ENCODE measurements at places on chromosomes 7 and 10.

GRCh38 chr7:155984609-155985405, 172.5 kb upstream of the SHH start:
- DNase-seq, result no peak

GRCh38 chr10:16119445-16119844, 259.1 kb upstream of the MINDY3 start:
- no peak for DNase-seq

DNA sequence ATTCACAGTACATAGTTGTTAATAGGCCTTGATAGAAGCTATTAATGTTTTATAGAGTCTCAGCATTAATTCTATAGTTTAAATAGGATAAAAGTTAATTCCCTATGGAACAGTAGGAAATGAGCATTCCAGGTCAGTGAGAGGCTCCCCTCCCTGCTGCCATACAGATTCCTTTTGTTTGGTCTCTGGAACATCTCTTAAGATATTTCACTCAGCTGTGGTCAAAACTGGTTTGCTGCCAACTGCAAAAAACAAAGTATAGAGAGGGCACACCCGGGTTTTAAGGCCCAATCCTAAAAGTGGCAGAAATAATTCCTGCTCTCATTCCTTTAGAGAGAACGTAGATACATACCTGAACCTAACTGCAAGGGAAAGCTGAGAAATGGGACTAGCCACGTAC, 51.3 kb downstream of the MDFIC start:
- DNase-seq, result no peak

DNA sequence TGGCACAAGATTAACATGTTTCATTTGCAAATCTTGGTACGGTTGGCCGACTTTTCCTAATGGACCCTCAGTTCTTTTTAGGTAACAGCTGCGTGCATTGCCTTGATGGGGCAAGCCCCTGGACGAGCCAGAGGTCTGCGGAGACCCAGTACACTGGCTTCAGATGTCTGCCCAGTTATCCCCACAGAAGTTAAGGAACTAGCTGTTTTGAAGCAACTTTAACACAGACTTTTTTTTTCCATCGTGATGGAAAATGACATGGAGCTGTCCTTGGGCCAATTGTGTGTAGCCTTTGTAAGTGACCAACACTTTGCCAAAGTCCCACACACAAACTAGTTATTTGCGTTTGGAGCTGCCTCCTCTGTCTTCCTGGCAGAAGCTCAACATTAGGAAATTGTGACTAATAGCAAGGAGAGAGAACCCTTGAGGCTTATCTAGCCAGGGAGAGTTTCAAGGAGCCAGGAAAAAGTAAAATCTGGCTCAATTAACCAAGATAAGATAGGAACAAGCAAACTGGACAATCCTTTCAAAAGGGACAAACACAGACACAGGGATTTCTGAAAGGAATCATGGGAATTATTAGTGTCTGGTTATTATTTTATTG, 99.6 kb upstream of the BMPER start:
- DNase-seq, result no peak

GRCh38 chr7:50142425-50143017, 49.5 kb upstream of the ZPBP start:
- no peak for DNase-seq

DNA sequence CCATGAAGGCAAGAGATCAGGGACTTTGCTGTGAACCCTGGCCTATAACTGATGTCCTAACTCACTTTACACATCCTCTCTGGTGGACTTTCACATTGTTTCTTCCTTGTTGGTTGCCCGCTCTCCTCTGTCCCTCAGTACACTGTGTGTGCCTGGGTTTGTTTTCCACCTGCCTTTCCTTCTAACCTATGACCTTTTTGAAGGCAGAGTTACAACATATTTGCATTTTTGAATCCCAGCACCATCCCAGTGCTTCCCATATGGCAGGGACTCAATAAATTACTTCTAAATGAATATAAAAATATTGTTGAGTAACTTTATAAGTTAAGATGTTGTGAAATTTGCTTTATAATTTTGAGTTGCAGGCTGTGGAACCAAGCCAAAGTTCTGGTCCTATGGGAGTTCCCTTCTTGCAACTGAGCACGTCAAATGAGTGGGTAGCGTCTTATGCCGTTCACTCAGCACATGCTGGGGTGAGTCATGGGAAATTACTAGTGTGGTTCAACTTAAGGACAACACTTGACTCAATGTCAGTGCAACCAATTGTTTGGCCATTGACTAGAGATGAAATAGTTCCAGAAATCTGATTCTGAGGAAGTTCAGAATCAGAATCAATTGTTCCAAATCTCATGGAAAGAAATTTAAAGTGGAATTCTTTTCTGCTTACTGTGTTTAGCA, 250.9 kb downstream of the TWIST1 start:
- DNase-seq, result no peak

- no peak for DNase-seq
Measured at GRCh38 chr10:11425296-11425610, 186.2 kb downstream of the USP6NL start.

- no peak for DNase-seq
Measured at GRCh38 chr7:1973321-1974251, 259.2 kb downstream of the MAD1L1 start.

GRCh38 chr7:143279186-143280098, 5.3 kb upstream of the TMEM139 start:
- DNase-seq, result no peak

- DNase-seq, result no peak
Measured at GRCh38 chr10:21885940-21886339, 117.6 kb downstream of the DNAJC1 start.

GRCh38 chr7:91519241-91520158, 255.3 kb downstream of the FZD1 start:
- DNase-seq, result no peak

DNA sequence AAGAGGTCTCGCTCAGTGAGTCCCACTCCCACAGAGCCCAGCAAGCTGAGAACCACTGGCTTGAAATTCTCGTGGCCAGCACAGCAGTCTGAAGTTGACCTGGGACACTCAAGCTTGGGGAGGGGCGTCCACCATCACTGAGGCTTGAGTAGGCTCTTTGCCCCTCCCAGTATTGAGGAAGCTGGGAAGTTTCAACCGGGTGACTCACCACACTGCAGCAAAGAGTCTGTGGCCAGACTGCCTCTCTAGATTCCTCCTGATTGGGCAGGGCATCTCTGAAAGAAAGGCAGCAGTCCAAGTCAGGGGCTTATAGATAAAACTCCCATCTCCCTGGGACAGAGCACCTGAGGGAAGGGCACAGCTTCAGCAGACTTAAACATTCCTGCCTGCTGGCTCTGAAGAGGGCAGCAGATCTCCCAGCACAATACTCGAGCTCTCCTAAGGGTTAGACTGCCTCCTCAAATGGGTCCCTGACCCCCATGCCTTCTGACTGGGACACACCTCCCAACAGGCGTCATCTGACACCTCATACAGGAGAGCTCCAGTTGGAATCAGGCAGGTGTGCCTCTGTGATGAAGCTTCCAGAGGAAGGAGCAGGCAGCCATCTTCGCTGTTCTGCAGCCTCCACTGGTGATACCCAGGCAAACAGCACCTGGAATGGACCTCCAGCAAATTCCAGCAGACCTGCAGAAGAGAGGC, 970.9 kb upstream of the LRRN3 start:
- DNase-seq, result no peak

DNA sequence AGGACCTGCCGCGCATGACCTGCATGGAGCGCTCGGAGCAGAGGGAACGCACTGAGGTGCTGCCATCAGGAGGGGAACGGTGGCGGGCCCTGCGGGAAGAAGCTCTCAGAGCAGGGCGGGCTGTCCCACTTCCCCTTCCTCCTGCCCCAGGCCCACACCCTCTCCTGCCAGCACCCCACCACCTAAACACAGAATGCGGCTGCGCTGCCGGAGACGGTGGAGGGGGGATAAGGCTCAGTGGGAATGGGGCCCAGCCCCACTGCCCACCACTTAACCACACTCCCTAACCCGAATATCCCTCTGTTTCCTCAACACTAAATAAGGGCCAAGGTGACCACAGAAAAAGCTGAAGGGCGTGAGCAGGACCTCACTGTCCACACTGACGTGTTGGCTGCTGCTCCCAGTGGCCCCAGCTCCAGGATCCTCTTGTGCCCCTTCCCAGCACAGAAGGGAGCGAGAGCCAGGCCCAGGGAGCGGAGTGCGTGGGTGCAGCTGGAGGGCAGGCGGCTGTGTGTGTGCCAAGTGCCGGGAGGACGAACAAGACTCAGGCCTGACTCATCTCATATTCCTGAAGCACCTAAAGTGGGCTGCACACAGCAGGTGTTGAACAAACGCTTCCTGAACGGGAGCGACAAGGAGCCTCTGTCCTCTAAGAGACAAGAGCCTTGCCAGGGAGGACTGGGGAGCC, 116.8 kb downstream of the MAD1L1 start:
- no peak for DNase-seq

DNA sequence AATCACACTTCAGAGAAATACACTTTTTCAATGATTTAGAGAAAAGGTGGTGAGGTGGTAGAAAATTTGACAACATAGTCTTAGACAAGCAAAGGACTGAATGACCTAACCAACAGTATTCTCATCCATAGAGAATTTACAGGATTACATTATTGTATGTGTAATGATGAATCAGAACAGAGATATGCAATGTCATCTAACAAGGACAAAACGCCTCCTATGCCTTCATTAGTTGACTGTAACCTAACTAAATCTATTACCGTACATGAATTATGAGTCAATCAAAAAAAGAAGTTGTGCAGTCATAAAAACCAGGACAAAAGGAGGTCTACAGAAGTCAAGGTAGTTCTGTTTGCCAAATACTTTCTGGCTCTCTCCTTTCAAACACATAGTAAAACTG, 66.5 kb downstream of the RAB11FIP2 start:
- DNase-seq, result no peak

DNA sequence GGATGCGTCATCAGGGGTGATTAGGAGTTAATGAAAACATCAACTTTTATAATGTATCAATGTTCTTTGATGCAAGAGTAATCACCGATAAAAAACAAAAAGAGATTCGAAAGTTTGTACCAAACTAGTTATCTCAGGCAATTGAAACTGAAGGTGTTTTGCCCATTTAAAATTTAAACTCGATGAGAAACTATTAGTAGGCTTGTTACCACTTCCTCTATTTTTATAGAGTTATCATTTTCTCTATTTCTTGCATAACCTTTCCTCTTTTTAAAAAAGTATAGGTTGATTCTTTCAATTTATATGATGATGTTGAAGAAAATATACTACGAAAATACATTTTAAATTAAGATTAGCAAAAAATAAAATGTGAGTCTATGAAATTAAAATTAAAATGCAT, 597.3 kb upstream of the POT1 start:
- DNase-seq, result no peak

DNA sequence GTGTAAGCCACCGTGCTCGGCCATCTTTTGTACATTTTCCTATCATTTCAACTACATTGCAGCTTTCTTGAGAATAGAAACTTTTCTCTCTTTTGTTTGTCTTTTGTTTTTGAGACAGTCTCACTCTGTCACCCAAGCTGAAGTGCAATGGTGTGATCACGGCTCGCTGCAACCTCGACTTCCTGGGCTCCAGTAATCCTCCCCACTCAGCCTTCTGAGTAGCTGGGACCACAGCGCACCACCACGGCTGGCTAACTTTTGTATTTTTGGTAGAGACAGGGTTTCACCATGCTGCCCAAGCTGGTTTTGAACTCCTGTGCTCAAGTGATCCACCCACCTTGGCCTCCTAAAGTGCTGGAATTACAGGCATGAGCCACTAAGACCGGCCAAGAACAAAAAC, 31.3 kb upstream of the DAGLB start:
- DNase-seq, result no peak

DNA sequence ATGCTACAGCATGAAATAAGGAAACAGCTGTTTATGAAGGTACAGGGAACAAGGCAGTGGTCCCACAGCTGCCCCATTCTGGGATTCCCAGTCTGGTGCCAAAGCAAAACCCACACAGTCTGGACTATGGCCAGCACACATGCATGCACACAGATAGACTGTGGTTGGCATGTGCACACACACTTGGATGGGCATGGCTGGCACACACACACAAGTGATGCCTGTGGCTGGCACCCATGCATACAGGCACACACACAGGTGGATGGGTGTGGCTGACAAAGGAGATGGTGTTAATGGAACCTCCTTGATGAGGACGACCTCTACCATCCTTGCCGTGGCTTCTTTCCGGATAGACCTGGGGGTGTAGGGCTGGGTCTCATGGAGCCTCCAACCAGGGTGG, 114.0 kb upstream of the LYZL2 start:
- no peak for DNase-seq

DNA sequence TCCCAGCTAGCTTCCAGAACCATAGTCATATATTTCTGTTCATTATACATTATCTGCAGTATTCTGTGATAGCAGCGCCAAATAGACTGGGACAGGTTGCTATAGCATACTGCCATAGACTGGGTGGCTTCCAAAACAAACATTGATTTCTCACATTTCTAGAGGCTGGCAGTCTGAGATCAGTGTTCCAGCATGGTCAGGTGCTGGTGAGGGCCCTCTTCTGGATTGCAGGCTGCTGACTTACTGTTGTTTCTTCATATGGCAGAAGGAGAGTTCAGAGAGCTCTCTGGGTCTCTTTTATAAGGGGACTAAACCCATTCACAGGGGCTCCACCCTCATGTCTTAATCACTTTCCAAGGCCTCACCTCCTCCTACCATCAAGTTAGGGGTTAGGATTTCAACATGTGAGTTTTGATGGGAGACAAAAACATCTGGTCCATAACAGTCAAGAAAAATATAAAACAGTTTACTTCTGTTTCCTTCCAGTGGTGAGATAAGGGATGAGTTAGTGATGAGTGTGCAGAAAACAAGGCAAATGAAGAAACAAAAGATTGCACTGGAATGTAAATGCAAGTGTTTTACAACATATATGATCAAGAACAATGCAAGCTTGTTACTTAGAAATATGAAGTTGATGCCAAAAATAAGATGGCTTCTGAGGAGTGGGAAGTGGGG, 399.0 kb upstream of the C7orf33 start:
- no peak for DNase-seq

GRCh38 chr10:97574374-97575126, 2.0 kb downstream of the ANKRD2 start:
- no peak for DNase-seq

- no peak for DNase-seq
Measured at GRCh38 chr7:24656608-24657007, 83.4 kb downstream of the PALS2 start.

- no peak for DNase-seq
Measured at GRCh38 chr10:14312014-14312413, 18.7 kb downstream of the FRMD4A start.

DNA sequence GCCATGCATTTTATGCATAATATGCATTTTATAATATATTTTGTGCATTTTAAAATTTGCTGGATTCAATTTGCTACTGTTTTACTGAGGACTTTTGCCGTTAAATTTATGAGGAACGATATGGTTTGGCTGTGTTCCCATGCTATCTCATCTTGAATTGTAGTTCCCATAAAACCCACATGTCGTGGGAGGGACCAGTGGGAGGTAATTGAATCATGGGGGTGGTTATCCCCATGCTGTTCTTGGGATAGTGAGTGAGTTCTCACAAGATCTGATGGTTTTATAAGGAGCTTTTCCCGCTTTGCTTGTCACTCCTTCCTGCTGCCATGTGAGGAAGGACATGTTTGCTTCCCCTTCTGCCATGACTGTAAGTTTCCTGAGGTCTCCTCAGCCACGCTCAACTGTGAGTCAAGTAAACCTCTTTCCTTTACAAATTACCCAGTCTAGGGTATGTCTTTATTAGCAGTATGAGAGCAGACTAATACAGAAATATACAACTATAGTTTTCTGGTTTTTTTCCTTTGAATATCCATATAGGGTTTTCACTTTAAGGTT, 201.4 kb upstream of the SH2B2 start:
- DNase-seq, result no peak

GRCh38 chr7:11127988-11128387, 154.3 kb downstream of the PHF14 start:
- DNase-seq, result no peak
